ENCODE measurements at places on chromosomes 13 and 19.

DNA sequence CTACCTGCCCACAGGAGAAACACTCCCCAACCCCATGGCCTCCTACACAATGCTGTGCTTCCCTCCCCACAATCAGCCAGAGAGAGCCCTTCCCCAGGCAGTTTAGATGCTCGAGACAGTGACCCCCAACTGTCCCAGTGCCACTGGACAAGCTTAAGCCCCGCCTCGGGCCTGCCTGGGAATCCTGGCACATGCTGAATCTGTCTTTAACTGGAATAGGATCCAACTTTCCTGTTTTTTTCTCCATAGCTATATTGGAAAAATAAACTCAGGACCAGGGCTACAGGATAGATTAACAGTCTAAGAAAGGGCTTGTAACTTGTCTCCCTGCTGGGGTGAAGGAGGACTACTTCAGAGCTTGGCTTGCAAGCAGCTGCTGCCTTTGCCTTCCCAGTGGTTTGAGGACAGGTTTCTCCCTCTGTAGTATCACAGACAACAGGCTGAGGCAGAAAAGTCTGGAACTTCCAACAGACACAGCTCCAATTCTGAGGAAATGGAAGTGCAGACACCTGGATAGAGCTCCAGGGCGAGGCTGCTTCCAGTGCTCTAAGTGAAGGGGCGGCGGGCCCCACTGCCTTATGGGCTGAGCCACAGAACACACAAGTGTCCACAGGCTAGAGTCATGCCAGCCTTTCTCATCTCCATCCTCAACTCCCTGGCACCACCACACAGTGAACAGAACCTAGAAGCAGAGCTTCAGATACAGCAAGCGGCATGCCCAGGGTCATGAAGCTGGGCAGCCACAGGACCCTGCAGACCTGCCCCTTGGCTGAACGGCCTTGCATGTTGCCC is 228.3 kb downstream of the TUBA3C start:
- DNase-seq = no peak

- no peak for DNase-seq
Observed at GRCh38 chr13:19604306-19604705, 29.2 kb upstream of the MPHOSPH8 start.

DNA sequence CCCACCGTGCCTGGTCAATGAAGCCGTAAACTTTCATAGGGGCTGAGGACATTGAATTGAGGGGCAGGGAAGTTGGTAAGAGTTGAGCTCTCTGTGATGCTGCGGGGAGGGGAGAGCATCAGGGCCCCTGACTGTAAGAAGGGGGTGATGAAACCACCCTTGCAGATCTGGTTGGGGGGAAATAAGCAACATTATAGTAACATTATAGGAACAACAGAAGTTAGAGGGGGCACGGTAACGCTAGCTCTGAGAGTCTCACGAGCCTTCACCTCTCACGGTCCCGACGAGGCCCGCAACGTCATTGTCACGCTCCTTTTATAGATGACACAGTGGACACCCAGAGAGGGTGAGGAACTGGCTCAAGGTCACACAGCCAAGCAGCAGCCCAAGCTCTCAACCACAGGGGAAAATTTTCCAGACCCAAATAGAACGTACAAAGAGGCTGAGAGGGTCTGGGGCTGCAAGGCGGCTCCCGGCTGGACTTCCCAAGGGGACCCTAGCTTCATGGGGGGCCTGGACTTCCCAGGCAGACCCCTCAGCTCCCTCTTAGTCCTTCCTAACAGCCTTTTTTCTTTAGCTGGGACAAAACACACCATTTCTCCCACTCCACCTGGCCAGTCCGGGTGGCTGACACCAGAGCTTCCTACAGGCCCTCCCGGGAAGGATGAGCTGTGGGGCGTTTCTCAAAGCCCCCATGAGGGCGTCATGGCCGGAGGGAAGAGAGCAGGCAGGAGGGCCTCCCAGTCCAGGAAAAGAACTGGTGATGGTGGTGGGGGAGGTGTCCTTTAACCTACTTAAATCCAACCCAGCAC is 4.1 kb downstream of the TLE5 start:
- DNase-seq = no peak

DNA sequence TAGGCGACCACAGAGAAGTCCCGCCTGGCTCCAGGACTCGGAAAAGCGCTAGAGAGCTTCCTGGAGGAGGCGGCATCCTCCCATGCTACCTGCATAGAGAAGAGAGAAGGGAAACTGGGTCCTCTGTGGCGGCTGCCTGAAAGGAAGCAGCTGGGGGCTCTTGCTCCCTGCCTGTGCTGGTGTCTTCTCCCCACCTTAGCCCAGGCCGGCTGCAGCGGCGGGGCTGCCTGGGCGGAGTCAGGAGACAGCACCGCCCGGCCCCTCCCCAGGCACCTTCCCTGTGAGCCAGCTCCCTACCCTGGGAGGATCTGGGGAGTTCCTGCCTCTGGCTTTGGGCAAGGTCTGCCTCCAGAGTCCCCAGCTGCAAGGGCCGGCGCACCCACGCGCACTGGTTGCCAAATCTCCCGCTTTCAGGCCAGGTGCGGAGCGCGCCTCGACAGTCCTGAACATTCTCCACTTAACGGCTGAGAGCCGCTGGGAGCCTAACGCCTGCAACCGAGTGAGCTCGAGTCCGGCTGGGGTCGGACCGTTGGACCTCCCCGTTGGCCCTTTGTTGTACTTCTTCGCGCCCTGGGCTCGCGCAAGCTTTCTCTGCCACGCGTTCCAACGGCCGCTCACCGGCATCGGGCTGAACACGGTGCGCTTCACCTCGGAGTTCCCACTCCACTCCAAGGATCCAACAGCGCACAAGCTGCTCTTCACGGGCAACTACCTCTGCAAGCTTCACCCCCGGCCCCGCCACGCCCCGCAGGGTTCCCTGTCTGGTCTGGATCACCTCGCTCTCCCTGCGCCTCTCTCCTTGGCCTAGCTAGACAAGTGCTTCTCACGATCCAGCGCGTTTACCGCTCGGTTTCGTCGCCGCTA is 21.8 kb upstream of the ZNF30 start:
- no peak for DNase-seq

GRCh38 chr13:80945328-80945727 is 604.4 kb upstream of the SPRY2 start:
- DNase-seq = peak; percentile 5

- no peak for DNase-seq
Observed at GRCh38 chr19:18379803-18380747, 5.9 kb upstream of the GDF15 start.

DNA sequence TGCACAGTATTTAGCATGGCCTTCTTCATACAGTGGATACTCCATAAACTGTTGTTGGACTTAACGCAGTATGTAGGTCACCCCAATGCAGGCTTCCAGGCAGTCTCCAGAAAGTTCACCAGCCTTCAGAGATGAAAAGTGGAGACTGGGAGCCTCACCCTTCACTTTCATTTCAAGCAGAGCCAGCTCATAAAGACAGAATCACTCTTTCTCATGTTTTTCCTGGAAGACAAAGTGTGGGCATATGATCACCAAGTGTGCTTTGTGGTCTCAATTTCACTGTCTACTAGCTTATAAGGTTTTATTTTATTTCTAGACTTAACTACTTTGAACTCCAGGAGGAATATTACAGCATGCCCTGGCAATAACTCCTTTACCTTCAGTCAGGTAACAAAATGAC is 26.3 kb upstream of the TNFSF11 start:
- DNase-seq = no peak

DNA sequence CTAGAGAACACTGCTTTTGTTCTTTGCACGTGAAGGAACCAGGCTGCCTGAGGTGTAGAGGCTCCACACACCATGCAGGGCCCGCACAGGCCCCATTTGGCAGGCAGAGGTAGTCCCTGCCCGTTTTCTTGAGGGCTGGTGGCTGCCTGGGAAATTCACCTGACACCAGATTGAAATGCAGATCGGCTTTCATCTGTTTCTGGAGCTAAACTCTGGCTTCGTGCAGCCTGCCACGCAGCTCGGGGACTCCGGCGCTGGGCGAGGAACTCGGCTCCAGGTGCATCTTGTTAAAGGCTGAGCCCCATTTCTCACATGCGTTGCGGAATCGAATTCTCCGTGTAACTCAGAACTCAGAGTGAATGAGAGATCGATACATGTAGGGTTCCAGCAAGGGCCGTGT is 37.7 kb downstream of the ATP11A start:
- DNase-seq = no peak

- no peak for DNase-seq
Observed at GRCh38 chr19:10566658-10567410, 1.0 kb upstream of the KRI1 start.

- no peak for DNase-seq
Observed at GRCh38 chr19:13831537-13832467, 36.6 kb downstream of the ZSWIM4 start.

DNA sequence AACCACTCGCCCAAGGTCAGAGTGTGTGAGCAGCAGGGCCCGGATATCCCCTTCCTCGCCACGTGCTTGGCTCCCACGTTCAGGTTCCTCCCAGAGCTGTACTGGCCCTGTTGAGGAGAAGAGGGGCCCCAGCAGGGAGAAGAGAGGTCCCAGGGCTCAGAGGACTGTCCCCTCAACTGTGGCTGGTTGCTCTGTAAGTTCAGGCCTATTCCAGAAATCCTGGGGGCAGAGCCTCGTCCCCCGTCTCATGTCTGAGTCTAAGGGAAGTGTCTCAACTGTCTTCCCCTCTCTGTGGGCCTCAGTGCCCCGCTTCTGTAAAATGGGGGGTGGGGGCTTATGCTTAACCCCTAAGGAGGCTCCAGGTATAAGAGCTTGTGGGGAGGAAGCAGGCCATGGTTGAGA is 3.9 kb downstream of the PPP5C start:
- no peak for DNase-seq

DNA sequence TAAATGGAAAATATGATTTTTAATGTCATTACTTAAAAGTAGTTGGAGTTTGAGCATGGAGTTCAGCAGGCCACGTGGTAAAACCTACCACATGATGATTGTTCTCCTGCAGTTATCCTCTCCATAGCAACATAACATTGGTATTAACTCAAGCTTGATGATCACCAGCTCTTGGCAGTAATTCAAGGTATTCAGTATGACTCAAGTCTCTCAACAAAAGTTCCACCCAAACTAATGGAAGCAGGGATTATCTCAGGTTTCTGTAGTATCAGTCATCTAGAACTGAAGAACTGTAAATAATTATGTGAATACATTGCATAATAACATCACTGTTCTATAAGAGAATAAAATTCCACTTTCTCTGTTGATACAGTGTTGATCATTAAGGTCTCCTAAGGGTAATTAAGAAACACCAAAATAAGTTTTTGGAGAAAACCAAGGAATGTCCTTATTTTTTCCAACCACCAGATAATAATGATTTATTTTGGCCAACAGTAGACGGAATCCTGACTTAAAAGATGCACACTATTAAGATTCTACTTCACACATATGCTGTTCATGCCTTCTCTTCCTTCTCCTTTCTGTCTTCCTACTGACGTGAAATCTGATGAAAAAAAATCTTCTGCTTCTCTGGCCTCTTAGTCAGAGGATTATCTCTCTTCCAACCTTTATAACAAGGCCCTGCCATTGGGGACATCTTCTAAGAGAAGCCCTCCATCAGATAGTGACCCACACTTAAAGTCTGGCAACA is 1092.3 kb downstream of the EFNB2 start:
- no peak for DNase-seq

DNA sequence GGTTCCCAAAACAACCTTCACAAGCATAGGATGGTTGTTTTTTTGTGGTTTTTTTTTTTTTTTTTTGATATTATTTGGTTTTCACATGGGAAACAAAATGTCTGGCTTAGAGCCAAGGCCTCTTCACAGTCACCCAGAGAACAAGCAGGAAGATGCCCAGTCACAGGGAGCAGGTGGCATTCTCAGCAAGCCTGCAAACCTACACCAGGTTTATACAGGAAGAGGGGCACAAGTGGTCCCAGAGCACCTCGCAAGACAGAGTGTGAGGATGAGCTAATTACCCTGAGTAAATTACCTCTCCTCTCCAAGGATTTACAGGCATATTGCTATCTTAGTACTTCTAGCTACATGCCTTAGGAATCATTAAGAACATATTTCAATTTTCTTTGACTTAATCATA is 1375.6 kb downstream of the EFNB2 start:
- DNase-seq = no peak

GRCh38 chr19:29882719-29883105 is 59.3 kb upstream of the URI1 start:
- no peak for DNase-seq

DNA sequence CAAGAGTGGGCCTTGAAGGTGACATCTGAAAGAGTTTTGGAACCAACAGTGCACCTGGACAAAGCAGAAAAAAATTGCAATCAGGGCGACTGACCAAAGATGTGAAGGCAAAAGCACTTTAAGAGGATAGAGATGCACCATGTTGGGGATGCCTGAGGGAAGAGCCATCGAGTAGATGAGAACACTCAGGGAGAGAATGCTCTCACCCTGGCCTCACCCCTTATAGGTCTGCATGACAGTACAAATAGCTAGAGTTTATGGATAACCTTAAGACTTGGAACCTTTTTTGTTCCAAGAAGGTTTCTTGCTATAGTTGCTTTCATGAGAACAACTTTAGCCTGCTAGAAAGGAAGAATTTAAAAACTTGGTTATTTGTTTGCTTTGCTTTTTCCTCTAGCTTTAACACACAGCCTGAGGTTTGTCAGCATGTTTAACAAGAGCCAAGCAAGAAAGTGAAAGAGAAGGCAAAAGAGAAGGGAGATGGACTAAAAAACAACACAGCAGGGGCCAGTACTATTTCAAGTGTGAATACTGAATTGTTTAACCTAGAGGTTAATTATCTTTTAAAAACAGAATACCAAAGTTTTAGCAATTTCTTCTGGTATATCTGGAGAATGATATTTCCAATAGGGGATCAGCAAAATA is 418.9 kb downstream of the DIAPH3 start:
- no peak for DNase-seq

GRCh38 chr19:50003810-50004419 is 21.3 kb downstream of the VRK3 start:
- no peak for DNase-seq

GRCh38 chr13:96034662-96035061 is 18.5 kb downstream of the UGGT2 start:
- no peak for DNase-seq

- peak; percentile 51 for DNase-seq
Observed at GRCh38 chr13:50518781-50519201, 324.7 kb downstream of the DLEU7 start.

GRCh38 chr13:97855570-97856303 is 97.7 kb upstream of the IPO5 start:
- DNase-seq = no peak

GRCh38 chr13:78198821-78199220 is 280.2 kb upstream of the EDNRB start:
- DNase-seq = no peak

GRCh38 chr13:30807392-30807791 is 72.0 kb downstream of the ALOX5AP start:
- no peak for DNase-seq

- DNase-seq = no peak
Observed at GRCh38 chr13:83508771-83509301, 373.4 kb downstream of the SLITRK1 start.

DNA sequence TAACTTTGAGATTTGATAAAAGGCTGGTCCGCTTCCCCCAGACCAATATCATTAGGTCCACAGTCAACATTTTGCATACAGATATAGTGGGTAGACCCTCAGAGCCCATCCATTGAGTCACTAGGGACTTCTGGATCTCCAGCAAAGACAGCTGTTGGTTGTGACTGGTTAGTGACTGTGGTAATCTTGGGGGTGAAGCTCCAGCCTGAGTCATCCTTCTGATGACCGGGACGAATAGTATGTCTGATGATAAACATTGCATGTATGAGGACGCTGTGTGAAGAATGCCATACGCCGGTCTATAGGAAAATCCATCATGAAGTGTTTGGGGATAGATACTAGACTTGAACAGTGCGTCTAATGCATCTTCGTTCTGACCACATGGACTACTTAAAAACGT is 307.0 kb downstream of the UQCRFS1 start:
- no peak for DNase-seq

- no peak for DNase-seq
Observed at GRCh38 chr13:99258210-99258860, at the start of gene GPR18. GPR18 (minus strand) TSS chr13:99258379; CDS start chr13:99255872, 2,507 bp downstream.

- no peak for DNase-seq
Observed at GRCh38 chr13:92187378-92187989, 789.1 kb downstream of the GPC5 start.

All from C1 segment of cervical spinal cord (tissue), 14 donors.